ENCODE measurements at places on chromosomes 6 and 20.

- peak; percentile 85 for DNase-seq
These were observed 21.3 kb downstream of the TNXB start for GRCh38 chr6:32087574-32088486.

DNA sequence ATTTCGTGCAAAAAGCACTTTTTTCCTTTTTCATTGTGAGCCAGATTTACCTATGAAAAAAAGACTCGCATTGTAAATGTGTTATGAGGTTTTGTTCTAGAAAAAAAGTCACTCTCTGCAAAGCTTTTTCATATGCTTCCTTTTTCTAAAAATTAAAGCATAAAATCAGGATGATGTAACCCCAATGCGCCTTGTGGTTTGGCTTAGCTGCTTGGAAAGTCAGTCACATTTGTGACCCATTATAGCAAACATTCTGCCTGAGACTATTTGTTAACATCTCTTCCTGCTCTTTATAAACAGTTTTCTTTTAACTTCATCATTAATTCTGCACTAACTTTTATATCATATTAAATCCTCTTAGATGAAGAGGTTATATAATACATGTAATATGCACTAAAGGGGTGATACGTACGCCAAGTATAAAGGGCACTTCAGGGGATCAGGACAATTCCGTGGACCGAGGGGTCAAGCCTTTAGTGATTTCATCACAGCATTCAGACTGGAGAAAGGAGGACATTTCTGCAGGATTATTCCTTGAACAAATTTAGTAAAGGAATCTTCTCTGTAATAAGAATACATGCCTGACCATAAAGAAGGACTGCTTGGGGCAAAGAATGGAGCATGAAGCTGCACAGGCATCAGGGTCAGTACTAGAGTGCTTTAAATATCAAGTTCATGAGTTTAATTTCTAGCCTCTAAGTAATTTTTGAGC, 48.1 kb upstream of the SMLR1 start:
- DNase-seq: no peak

- DNase-seq: no peak
These were observed 15.9 kb downstream of the RIMS1 start for GRCh38 chr6:71902261-71902660.

- DNase-seq: no peak
These were observed 8.3 kb downstream of the APOBEC2 start for GRCh38 chr6:41061196-41061726.

- no peak for DNase-seq
These were observed 98.1 kb downstream of the MYLK4 start for GRCh38 chr6:2652611-2653010.

DNA sequence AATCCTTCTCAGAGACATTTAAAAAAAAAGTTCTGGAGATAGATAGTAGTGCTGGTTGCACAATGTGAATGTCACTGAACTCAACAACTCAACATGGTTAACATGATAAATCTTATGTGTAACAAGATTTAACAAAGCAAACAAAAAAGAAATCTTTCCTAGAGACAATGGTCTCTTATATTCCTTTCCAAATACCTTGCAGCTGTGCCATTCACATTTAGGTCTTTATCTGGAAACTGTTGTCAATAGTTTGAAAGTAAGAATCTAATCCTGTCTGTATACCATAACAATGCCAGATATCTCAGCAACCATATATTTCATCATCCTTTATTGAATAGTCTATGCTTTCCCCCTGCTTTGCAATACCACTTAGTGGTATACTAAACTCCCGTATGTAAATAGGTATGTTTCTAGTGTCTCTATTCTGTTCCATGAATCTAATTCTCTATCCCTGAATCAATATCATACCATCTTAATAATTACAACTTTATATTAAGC, 2.1 kb downstream of the SERAC1 start:
- DNase-seq: no peak

DNA sequence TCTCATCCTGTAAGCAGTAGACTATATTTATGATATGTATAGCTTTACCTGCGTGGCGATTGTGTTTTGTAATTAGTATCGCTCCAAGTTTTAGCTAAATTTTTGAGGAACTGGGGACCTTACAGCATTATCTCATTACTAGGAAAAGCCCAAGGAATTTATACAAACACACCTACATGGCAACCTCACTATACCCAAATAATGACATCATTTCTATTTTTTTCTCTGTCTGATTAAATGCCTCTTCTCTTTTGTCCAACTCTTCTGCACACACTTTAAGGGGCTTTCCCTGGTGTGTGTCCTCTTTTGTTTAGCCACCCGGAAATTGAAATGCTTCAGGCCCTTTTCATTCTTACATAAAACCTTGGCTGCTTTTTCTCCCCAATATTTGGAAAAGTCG, 82.9 kb upstream of the EXOC2 start:
- no peak for DNase-seq

GRCh38 chr6:117165911-117166499, 99.4 kb upstream of the VGLL2 start:
- DNase-seq: no peak

DNA sequence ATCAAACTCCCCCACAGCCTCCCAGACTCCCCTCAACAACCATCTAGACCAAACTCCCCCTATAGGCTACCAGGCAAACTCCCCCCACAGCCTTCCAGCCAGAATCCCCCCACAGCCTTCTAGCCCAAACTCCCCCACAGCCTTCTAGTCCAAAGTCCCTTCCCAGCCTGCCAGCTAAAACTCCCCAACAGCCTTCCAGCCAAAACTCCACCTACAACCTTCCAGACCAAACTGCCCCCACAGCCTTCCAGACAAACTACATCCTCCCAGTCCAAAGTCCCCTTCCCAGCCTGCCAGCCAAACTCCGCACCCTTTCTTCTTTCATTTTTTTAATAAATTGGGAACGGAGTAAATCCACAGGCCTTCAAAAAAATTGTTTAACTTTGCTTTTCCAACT, 37.4 kb upstream of the SYNDIG1 start:
- no peak for DNase-seq

DNA sequence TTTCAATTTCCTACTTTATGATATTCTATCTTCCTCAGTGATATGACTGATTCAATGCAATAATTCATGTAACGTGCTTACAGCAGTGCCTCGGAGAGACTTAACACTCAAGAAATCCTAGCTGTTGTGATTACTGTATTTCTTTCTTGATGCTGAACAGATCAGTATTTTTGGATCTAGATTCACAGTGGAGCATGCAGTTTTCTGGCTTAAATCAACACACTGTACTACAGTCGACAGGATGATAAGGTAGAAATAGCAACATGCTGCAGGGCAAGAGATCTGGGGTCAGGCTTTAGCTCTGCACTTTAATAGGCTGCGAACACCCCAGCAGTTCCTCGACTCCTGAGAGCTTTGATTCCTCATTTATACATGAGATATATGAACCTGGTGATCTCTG, 161.0 kb downstream of the AIG1 start:
- no peak for DNase-seq

DNA sequence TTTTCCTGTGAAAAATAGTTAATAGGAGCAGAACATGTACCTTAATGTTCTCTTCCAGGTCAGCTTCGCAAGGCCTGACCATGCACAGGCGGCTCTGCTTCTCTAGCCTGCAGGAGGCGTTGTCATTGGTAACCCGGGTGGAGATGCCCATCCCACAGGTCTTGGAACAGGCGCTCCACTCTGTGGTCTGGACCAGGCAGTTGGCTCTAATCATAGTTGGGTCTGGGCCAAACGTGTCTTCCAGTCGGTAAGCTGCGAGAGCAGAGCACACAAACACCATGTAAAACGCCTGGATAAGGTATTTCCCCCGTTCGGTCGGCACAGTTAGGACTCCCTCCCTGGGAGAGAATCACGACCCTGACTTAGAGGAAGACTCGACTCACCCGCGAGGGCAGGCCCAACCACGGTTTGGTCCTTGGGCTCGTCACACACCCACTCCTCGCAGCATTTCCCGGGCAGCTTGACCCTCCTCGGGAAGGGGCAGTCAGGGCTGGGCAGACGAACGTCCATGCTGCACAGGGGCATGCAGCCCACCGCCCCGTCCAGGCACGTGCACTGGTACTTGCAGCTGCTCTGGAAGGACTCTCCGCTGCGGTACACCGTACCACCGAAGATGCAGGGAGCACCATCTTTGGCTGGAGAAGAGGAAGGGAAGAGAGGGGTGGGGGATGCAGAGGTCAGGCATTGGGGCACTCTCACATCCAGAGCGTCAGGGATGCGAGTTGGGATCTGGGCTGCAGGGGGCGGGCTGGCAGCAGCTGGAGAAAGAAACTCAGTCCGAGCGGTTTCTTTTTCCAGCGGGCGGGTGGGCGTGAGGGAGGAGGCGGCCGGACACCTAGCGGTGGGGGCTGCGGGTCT, 1.0 kb downstream of the CCN2 start:
- DNase-seq: peak; percentile 78

DNA sequence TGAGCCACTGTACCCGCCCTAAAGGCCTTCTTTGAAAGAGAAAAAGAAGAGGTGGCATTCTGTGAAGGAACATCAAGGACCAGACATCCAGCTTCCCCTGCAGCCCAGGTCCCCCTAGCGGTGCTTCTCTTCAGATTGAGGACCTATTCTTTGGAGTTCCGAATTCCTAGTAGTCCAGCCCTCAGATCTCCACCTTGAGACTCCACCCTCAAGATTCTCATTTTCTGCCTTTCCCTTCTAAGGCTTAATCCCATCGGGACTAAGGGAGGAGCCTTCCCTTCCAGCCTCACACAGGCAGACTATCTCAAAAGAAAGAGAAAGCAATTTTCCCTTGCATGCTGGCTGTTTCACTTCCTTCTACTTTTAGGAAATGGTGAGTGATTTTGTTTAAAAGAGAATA, 32.5 kb downstream of the MUC22 start:
- DNase-seq: peak; percentile 56

DNA sequence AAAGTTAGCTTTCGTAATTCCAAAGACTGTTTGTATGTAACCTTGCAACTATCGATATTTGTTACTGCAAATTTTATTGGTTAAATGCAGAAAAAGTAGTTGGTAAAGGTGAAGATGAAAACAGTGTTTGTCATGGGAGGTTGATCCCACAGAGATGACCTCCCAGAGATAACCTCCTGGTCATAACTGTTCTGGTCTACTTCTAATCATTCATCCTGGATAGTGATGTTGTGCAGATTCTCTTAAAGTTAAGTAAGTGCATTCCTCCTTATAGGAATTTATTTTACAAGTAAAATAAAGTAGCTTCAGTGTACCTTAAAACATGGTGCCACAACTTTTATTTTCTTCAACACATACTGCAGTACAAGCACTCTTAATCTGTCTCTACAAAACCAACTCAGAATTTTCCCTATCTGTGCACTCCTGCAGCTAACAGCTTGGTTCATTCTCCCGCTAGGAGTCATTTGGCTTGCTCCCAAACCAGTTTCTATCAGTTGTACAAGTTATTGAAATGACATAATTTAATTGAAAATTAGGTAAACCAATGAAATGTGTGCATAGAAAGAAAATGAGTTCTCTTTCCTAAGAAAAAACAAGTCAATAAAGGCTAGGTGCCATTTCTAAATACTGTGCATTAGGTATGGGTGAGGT, 19.2 kb downstream of the METTL24 start:
- no peak for DNase-seq

- no peak for DNase-seq
These were observed 52.4 kb downstream of the ELOVL4 start for GRCh38 chr6:79894939-79895338.

- DNase-seq: no peak
These were observed 209.0 kb downstream of the THBS2 start for GRCh38 chr6:169044381-169045230.

GRCh38 chr20:513429-513828, 30.2 kb downstream of the CSNK2A1 start:
- DNase-seq: no peak

DNA sequence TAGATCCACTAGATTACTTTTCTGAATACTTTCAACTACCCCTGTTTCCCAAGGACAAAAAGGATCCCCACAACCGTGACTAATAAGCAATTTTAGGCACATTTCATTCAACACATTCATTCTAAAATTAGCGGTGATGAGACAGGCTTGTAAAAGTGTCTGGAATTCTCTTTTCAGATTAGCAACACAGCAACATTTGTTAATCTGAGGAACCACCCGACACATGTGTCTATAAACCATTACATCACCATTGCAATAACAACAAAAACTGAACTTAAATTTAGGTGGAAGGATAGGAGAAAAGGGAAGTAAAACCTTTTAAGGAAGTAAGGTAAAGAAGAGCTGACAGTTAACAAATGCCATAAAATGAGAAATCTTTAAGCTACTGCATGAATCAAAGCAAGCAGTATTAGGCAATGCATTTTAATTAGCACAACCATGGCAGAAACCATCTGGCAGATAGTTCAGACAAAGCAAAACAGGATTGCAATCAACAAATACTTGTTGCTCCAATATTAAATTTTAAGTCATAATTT, 49.1 kb downstream of the MAP3K7 start:
- DNase-seq: no peak

- DNase-seq: no peak
These were observed 30.1 kb downstream of the CASP8AP2 start for GRCh38 chr6:89859744-89860143.

DNA sequence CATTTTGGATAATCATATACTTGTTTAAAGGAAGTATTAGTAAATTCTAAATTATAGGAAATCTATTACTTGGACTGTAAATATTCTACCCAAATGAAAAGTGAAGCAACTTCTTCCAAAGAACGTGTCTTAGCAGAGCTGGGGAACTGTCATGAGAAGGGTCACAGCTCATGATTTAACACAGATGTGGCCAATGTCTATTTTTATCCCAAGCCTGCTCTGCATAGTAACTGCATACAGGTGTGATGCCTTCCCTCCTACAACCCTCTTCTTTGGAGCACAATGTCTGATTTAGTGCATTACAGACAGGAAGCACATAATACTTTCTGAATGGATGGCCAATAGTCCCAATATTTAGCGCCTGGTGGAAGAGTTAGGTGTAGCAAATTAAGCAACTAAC, 138.7 kb upstream of the THEMIS start:
- no peak for DNase-seq

- peak; percentile 92 for DNase-seq
These were observed at the start of gene FOXO3 for GRCh38 chr6:108560463-108561308. Gene FOXO3, plus strand, starts transcription at chr6:108560917. Its CDS starts 292 bp downstream, at chr6:108561209.

DNA sequence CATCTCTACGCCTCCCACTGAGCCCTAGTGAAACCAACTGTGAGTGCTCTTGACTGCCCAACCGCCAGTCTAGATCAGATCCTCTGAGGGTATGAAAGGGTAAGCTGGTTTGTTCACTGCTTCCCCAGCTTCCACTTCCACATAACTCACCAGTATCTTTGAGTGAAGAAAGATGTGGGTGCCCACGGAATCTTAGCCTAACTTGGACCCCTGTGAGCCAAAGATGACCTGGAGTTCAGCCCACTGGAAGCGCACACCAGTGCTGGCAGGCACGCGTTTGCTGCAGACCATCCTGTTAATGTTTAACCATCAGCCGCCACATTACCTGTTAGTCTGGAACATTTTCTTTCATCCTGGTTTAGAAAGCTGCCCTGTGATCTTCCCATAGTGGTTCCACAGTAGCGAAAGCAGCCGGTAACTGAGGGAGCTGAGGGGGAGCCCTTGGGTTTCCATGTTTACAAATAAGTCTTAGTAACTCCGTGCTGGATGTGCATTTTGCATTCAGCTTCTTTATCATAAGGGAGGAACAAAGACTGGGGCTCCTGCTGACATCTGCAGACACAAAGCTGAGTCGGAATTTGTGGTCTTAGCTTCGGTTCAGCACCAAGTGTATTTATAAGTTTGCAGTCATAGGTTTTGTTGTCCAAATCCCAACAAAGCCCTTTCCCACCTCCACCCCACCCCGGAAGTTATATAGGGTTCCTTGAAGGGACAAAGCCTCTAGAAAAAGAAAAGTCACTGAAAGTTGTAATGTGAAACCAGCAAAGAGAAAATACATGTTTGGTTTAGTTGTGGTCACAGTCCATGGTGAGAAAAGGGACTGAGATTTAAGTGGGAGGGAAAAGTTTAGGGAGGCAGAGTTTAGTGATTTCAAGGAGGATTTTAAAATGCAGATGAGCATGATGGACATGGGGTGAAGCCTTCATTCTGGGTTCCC, 71.0 kb downstream of the SSR1 start:
- no peak for DNase-seq

GRCh38 chr6:56025795-56026194, 150.4 kb upstream of the BMP5 start:
- DNase-seq: peak; percentile 89

Measured in dermis microvascular lymphatic vessel endothelial cell (primary cell).